ENCODE measurements at places on chromosomes 3 and 15.

DNA sequence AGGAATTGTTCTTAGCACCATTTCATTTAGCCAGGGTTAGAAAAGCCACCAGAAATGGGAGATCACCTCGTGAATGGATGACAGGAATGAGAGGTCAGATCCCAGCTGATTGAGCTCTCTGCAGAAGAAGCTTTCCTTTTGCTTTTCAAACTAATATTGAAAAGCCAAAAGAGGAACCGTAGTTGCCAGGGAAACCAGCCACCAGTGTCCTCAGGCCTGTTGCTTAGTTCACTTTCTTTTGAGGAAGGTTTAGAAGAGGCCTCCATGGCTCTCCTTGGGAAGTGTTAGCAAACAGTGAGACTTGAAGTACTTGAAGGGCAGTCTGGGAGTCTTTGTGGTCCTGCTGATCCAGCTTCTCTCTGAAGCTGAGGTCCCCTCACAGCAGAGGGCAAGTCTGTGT, 7.4 kb upstream of the CCK start:
- DNase-seq: no peak

DNA sequence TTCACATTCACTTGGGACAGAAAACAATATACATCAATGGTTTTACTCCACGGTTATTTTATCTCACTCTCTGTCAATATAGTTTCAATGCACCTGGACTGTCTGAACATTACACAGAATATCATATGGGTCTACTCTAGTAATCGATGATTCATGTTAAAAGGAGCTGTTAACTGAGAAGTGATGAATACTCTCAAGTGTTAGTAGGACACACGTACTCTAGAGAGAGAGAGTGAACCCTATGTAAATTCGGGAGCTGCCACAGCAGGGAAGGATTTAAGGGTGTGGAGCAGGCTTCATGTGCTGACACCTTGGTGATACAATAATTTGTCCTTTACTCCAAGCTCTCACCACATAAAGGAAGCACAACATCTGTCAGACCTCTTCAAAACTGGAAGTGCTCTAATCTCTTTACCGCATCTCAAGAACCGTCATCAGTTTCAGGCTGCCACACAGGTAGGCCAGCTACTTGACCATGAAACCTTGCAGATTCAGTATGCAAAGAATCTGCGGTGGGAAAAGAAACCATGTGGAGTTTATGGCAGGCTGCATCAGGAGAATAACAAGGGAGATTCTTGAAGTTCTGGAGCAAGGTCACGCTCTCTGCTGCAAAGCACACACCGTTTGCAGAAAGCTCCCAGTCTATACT, 199.2 kb upstream of the TMC3 start:
- DNase-seq: no peak

DNA sequence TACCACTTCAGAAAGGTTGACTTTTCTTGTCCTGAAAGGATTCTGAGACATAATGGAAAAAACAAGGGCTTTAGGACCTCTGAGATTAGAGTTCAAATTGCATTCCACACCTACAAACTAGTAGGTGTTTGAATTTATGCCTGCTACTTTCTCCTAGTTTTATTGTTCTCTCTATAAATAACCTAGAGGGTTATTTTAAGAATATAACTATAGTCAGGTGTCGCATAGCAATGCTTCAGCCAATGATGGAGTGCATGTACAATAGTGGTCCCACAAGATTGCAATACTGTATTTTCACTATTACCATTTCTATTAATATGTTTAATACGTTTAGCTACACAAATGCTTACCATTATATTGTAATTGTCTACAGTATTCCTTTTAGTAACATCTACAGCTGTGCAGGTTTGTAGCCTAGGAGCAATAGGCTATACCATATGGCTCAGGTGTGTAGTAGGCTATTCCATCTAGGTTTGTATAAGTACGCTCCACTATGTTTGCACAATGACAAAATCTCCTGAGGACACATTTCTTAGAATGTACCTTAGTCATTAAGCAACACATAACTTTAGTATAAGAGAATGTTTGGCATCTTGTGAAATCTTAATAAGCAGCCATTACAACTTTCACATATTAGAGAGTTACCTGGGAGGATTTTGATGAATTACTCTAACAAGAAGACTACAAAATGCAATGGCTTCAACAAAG, 1352.5 kb downstream of the ZPLD1 start:
- DNase-seq: peak; percentile 6

GRCh38 chr3:135558906-135559305, 406.6 kb upstream of the PPP2R3A start:
- no peak for DNase-seq

DNA sequence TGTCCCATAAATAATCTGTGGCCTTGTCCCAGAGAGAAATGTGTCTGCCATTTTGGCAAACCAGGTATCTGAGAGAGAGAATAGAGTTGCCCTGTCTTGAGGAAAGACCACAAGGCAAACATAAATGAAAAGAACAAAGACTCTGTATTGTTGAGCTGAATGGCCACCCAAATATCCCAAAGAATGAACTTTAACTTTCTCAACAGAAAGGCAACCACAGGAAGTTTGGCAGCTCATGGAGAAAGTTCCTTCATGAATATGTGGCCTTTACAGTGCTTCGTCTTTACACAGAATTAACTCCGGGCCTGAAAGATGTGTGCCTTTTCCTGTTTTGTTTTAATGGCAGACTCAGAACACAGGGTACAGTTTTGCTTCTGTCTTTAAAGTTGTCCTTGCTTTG, 41.4 kb upstream of the THBS1 start:
- DNase-seq: no peak
